ENCODE measurements at places on chromosomes 5 and 9.

DNA sequence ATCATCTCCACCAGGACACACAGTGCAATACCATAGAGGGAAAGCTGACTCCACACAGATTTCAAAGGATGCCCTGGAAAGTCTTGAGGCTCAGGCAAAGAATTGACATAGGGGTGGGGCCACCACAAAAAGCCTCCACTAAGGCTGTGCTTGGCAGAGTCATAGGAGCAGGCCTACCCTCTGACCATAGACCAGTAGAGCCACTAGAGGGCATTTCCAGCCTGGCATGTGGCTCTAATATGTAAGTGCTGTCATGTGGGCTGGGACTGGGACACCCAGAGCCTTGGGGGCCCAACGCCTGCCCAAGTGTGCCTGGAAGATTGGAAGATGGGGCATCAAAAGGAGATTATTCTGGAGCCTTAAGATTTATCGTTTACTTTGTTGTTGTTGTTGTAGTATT, 726.0 kb downstream of the DNAH5 start:
- peak; percentile 4 for DNase-seq

- no peak for DNase-seq
Observed at GRCh38 chr9:94174164-94174563, 84.9 kb upstream of the ZNF169 start.

DNA sequence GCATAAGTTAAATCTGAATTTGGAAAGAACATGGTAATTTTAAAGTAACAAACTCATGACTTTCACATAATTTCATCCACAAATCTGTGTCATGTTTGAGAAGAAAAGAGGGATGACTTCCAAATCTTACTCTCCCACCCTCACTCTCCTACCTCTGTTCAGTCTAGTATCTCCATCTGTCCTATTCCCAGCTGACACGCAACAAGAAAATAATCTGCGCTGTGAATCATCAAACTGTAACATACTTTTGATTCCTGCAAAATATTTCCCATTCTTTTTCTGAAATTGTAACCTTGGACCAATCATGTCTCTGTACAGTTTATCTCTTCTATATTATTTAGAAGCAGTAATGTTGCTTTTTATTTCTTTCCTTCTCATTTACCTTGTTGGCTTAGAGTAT, 91.4 kb downstream of the SLC12A2 start:
- DNase-seq, result peak; percentile 78

- no peak for DNase-seq
Observed at GRCh38 chr9:114155995-114156656, 789 bp downstream of the COL27A1 start.

DNA sequence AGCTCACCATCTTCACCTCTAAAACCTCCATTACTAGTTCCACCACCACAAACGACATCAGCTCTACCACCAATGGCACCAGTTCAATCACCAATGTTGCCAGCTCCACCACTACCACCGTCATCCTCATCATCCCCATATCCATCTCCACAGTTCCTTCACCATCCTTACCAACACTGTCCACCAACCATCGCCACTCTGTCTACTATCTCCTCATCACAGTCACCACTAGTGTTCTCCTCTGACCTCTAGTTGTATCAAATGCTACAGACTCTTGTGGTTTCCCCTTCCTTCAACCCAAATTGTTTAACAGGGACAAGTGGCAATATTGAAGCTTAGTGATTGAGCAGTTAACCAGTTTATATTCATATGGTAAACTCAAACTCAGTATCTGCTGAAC, 182.6 kb downstream of the CAAP1 start:
- DNase-seq, result no peak

GRCh38 chr9:91161465-91162300, 200.0 kb downstream of the AUH start:
- DNase-seq, result no peak

GRCh38 chr9:87875831-87876545, 6.7 kb upstream of the SPATA31E1 start:
- no peak for DNase-seq

DNA sequence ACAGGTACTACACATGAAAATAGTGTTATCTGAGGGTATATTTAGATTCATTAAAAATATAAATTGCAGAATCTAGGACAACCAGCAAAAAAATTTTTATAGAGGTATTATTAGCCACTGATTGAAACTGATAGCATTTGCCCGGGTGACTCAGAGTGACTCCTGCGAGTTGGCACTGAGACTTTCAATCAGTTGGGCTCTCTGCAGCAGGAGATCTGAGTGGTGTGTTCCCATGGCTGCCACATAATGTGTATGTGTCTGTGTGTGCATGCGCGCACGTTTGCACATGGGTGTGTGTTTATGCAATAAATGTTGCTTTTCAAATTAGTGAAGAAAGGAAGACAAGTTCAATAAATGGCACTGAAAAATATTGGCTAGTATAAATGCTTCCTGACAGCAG, 100.1 kb upstream of the MRPS30 start:
- DNase-seq, result no peak

DNA sequence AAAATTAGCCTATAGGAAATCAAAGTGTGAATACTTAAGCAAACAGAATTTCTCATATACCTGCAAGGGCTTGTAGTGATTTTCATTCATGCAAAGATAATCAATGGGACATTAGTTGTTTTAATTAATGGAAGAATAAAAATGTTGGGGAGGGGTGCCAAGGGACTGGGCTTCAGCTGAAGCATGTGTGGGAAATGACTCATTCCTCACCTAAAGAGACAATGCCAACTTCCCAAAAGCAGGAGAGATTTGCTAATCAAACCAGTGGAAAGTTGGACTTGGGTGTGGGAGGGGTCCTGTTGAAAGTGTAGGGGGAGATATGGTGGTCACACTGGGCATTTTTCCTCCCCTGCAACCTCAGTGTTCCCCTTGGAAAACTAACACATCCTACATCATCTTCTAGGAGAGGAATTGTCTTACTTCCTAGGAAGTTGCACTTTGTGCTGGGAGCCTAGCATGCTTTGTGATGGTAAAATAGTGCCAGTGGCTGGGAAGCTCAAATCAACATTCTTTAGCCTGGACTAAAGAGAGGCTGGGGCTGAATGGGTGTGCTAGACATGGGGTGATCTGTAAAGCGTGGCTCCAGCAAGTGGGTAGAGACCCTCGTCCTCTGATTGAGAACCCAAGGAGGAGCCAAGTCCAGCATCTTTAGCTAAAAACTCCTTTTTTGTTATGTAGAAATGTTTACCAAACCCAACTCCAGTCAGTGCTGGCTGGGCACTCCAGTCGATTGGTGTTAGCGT, 6.4 kb upstream of the LHX2 start:
- DNase-seq, result no peak

GRCh38 chr5:54272746-54273145, 37.6 kb downstream of the ARL15 start:
- no peak for DNase-seq

- no peak for DNase-seq
Observed at GRCh38 chr9:33781736-33782135, 13.6 kb upstream of the PRSS3 start.

- DNase-seq, result no peak
Observed at GRCh38 chr9:133485531-133486260, 6.8 kb upstream of the SLC2A6 start.

- no peak for DNase-seq
Observed at GRCh38 chr5:38673671-38674071, 117.2 kb upstream of the LIFR start.

GRCh38 chr5:54607006-54607405, 89.4 kb downstream of the SNX18 start:
- DNase-seq, result no peak

DNA sequence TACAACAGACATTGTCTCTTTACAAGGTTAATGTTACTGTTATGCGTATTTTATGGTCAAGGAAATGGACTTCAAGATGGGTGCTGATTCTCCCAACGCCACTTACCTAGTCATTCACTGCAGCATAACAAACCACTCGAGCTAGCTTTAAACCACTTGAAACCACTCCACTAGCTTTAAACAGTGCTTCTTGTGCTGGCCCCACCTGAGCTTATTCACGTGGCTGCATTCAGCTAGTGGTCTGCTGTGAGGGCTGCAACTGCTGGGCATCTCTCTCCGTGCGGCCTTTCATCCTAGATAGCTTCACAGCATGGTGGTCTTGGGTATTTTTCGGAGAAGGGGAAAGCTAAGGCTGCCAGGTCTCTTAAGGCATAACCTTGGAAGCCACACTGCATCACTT, 3.5 kb upstream of the HRH2 start:
- no peak for DNase-seq

- DNase-seq, result no peak
Observed at GRCh38 chr5:133859073-133859472, 109.4 kb downstream of the C5orf15 start.

GRCh38 chr9:137521405-137521985, 28.7 kb downstream of the PNPLA7 start:
- no peak for DNase-seq

DNA sequence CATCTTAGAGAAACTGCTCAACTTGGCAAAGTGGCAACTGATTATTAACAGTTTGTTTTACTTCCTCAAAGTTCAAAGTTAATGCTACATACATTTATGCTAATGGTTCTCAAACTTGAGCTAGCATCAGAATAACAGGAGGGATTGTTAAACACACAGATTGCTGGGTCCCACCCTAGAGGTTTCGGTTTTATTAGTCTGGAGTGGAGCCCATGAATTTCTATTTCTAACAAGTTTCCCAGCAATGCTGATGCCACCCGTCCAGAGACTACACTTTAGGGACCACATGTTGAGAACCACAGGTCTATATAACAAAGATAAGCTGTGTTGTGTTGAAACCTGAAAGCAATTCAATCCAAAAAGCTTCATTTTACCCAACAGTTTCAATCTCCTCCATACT, 95.3 kb downstream of the FBXW11 start:
- DNase-seq, result no peak

DNA sequence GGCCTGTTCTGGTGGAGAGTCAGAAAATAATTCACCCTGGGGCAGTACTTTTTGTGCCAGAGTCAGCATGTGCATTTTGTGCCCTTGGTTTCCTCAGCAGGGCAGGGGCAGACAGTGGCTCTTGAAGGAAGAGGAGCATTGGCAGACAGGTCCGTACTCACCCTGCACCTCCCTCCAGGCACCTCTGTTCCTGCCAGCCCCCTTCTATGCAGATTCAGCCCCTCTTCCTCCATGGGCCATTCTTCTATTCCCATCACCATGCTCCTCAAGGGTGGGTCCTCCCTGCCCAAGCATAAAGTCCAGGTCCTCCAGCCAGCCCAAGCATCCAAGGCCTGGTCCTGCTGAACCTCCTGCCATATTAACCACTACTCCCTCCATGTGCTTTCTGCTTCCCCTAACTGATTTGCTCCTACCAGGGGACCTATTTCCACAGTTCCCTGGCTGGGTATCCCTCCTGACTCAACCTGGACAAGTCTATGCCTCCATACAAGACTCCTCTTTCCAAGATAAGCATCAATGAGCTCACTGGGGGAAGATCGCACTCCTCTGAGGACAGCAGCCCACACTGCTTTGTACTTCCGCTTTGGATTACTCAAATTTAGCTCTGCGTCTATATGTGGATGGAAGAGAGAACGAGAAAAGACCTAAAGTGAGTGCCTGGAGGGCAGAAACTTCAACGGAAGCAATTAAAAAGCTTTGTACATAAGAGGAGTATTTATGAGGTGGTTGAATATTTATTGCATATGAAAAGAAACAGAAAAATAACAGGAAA, 9.3 kb upstream of the ACSL6 start:
- peak; percentile 38 for DNase-seq

DNA sequence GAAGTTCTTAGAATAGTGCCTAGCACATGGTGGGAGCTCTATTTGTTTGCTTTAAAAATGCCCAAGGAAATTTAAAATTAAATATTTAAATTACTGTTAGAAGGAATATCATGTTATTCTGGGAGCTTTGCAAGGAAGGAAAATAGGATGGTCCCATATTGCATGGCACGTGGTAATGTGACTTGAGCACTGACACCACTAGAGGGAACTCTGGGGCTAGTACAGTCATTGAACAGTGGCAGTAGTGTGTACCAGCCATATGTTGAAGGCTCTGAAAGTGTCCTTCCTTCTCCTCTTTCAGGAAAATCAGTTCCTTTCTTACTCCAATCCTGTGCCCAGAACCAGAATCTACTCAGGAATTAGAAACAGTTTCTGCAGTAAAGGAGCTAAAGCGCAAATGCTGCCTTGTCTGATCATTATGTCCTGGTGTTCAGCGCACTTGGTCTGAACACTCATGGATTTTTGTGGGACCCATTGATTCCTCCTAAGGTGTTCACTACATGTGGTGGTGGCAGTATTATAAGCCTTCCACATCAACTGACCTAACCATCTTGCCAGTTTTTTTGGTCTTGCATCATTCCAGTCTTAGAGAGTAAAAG, 54.1 kb downstream of the GDA start:
- DNase-seq, result peak; percentile 21

DNA sequence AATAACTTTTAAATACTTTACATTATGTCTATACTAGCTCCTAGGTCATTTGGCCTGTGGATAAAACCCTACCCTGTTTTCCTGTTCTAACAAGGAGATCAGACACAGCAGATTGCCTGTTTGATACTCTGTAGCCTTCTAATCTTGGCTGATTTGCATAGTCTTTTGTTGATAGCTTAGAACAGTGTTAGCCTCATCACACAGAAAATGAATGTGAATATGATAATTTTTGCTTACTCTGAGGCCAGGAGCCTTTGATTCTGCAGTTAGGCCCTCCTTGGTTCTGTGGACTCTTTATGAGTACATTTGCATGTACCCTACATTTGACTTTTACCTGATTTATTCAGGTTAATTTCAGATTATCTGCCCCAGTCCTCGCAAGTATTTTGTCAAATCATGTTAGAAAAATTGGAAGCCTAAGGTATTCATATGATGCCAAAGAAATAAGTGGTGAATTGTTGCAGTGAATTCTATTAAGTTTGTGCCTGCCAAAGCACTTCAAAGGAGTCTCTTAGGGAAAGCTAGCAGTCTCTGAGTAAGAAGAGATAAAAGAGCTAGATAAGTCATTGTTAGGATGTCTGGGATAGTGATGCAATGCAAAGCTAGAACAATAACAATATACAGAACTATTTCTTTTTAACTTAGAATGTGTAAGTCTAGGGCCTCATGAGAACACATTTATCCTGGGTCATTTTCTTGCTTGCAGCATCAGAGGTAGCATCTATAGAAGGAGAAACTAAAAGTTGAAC, 56.4 kb downstream of the SCAMP1 start:
- DNase-seq, result no peak

DNA sequence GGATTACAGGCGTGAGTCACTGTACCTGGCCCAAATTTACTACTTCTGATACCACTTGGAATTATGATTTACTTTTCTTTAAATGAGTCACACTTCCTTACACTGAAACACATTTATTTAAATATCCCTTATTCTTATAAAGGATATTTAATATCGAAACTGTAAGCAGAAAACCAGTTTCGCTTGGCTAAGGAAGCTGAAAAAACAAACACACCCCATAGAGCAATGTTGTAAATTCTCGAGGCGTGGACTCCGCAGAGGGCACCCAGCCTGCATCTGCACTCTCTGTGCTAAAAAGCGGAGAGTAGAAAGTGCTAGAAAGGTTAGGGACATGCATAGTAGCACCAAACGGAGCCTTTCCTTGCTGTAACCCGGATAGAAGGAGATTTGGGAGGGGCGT, 86.5 kb downstream of the HMCN2 start:
- DNase-seq, result no peak

DNA sequence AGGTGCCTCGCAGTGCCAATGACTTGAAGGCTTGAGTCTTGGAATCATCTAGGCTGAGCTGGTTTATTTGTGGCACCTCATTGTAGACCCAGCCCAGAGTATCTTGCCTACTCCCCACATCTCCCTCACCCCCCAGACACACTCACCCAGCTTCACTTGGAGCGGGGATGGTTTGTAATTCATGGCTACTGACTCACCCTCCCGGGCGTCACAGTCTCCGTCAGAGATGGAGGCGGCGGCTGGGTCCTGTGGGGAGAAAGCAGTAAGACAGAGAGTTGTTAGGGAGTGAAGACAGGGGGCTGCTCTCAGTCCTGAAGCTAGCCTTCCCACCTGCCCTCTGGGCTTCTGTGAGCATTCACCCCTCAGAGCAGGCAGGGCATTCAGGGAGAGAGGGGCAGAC, 29.0 kb upstream of the MYORG start:
- DNase-seq, result peak; percentile 77

Measured in EL (cell line).